ENCODE measurements at places on chromosomes 2 and 18. TPM values are rescaled to one million over a fixed set of nuclear protein-coding genes. Genes with fewer than 3 reads are reported as not detected.
A peak's percentile ranks its signal among the peaks of the same experiment; 100 is the strongest.

GRCh38 chr2:151020411-151020810 lies 241.3 kb downstream of the RBM43 start:
- DNase-seq, result no peak

DNA sequence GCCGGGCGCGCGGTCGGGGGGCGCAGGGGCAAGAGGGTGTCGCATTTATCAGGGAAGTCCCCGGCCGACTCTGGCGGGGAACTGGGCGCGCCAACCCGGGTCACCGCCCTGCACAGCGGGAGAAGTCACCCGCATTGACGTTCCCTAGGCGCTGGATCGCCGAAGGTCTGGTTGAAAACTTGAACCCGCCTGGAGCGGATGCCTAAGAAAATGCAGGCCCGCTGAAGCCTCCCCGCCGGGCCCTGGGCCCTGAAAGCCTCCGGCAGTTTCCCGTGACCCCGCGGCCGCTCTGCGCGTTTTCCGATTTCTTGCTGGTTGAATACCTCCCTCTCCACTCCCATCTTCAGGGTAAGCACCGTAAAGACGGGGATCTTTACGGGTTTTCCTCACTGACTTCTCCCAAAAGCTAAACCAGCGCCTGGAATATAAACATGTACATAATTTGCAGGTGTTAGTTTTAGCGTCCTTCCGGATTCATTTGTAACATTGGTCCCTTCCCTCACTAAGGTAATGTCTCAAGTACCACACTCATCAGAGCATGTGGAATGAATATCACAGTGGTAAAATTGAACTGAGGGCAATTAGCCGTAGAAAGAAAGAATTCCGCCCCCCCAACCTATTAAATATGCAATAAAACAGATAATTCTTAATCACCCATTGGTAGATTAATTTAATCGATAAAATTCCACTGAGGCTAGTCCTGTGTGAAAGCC lies 675 bp upstream of the SPIRE1 start:
- no peak for DNase-seq

- no peak for DNase-seq
Observed at GRCh38 chr2:43939695-43940256, 56.0 kb downstream of the LRPPRC start.

- DNase-seq, result no peak
Observed at GRCh38 chr2:57528499-57528898, 518.1 kb upstream of the VRK2 start.

- DNase-seq, result peak; percentile 100
Observed at GRCh38 chr2:69914950-69915945, at the start of gene MXD1. Gene MXD1 (plus strand): TSS chr2:69915109. CDS start chr2:69915331, 222 bp downstream.

TMEM200C gene
- 0.27 TPM for polyA plus RNA-seq
